IMR-90 (cell line): ENCODE measurements at places on chromosomes 5 and 9. TPM values are rescaled to one million over a fixed set of nuclear protein-coding genes. Genes with fewer than 3 reads are reported as not detected.

The GAPVD1 gene
- 40.3 and 50.9 TPM in 2 replicates for total RNA-seq

The SNCB gene
- total RNA-seq: not detected in 2 replicates

The TAF11L10 gene
- total RNA-seq: not detected in 2 replicates

The ASPN gene
- under 0.01 and 0.28 TPM in 2 replicates for total RNA-seq

The FCN2 gene
- total RNA-seq: not detected in 2 replicates

The WDR70 gene
- 29.9 and 33.1 TPM in 2 replicates for total RNA-seq

The RLN1 gene
- not detected in 2 replicates for total RNA-seq

The KIAA0825 gene
- 1.8 and 3.9 TPM in 2 replicates for total RNA-seq

The C5orf52 gene
- not detected in 2 replicates for total RNA-seq

- no peak for DNase-seq
Observed at GRCh38 chr5:42490831-42491230, 67.6 kb downstream of the GHR start.

DNA sequence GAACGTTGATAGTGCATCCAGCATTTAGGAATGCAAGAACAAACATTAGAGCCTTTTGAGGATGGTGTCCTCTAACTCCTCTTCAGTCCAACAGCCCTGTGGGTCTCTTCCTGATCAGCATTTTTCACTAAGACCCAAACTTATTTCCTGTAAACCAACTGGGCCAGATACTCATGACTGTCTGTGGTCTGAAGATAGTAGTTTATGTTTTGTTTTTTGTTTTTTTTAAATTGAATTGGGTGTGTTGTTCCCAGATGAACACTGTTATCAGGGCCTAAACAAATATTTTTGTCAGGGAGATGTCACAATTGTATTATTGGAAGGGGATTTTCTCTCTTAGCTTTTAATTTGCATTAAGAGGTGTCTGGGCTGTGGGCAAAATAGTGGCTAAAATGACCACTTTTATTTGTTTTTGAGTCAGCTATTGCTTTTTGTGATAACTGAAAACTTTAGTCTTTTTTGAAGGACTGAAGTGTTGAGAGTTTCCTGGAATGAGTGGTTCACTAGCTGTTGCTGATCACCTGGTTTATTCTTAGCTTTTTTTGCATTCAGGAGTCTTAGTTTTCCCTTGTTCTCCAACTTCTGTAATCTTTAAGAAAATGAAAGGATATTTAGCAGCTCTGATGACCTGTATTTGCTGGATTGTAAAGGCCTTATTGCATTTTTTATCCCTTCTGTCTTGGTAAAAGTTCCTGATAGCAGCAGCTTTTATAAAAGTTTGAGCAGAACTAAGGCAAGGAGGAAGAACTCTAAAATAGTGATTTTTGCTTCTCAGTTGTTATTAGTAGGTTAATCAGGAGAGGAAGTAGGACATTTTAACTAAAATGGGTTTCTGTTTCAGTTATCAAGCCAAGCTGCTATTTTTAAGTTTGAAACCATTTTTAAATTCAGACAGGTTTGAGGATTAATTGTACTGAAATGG, 5.5 kb downstream of the MAN2A1 start:
- DNase-seq: no peak

GRCh38 chr5:119336845-119337580, 18.8 kb upstream of the TNFAIP8 start:
- DNase-seq: no peak

DNA sequence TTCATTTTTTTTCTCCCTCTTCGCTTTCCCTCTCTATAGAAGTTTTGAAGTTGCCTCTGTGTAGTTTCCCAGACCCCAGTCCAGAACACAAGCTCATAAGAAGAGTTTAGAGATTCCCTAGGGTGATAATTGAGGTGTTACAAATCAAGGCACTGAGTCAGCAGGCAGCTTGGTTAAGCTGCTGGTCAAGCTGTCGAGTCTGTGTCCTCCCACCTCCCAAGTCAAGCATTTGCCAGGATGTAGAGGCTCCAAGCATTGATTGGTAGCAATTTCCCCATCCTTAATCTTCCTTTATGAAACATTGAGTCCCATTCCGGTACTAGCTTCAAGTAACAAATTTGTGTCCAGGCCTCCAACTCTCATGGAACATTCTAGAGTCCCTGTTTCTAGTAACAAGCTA, 47.5 kb upstream of the SLC1A1 start:
- no peak for DNase-seq

DNA sequence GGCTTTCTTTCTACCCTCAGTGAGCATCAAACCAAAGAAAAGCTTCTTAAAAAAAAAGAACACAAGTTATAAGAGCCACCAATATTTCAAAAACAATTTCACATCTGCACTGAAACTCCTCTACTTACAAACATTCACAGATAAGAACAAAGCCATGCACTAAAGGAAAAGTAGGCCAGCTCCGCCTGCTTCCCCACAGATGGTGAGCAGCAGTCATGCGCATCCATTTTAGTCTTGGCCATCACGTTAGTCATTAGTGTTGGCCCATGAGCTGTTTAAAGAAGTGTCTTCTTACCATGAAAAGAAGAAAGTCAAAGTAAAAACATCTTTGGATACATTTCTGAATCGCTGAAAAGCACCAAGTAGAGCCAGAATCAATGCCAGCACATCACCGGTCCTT, 40.0 kb upstream of the SMIM23 start:
- no peak for DNase-seq

- DNase-seq: no peak
Observed at GRCh38 chr5:178854284-178854683, 5.5 kb upstream of the ZNF354B start.

- DNase-seq: no peak
Observed at GRCh38 chr5:94374336-94374735, 244.1 kb downstream of the KIAA0825 start.

GRCh38 chr9:27505744-27506161, 18.3 kb upstream of the IFNK start:
- DNase-seq: no peak

DNA sequence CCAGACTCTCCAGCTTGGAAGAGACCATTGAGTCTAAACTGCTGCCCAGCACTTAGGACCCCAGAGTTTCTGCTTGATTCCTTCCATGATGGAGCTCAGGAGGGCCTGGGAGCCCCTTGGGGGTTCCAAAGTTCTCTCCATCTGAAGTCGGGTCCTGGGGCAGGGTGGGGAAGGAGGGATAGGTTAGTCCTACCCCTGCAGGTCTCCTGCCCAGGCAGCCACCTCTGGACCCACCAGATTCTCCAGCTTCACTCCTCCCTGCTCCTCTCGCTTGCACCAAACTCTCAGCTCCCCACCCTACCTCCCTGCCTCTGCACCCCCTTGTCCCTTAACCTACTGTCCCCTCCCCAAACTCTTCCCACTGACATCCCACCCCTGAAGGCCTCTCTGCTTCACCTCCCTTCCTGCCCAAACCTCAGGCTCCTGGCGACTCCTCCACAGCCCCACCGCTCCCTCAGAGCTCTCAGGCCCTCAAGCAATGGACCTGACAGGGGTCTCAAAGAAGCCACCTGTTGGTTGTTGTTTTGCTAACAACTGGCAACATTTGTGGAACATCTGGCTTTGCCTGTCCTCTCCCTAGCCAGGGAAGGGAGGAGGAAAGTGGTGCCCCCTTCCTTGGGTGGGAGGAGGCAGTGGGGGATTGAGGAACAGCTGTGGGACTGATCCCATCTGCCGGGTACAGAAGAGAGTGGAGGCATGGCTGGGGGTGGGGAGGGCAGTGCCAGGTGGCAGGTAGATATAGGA, 137.5 kb downstream of the RGS3 start:
- no peak for DNase-seq

DNA sequence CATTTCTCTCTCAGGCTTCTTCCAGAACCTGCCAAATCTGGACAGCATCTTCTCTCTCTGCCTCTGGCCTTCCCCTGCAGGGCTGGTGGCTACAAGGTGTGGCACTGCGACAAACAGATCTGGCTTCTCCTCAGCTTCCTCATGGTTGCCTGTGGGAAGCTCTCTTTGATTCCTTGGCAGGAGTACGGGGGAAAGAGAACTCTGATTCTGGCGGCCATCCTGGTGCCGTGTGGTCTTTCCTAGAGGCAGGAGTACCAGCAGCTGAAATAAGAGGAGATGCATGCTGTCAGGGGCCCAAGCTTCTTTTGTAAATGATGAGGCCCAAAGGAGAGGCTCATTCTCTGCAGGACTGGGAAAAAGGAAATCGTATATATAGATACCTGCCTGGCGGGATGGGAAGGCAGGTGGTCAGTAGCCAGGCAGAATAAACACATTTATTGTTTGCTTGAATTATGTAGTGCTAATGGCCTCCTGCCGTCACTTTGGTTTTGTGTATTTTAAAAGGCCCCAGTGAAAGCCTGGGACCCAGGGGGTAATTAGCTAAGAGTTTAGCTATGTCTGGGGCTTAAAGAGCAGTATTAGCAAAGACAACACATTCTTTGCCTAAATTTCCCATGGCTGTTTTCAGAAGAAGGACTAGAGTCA, at the start of gene CER1:
Gene CER1, minus strand, starts transcription at position 343 of the 645 bp plus-strand sequence. Its CDS starts 61 bp downstream, at position 282.
- no peak for DNase-seq

DNA sequence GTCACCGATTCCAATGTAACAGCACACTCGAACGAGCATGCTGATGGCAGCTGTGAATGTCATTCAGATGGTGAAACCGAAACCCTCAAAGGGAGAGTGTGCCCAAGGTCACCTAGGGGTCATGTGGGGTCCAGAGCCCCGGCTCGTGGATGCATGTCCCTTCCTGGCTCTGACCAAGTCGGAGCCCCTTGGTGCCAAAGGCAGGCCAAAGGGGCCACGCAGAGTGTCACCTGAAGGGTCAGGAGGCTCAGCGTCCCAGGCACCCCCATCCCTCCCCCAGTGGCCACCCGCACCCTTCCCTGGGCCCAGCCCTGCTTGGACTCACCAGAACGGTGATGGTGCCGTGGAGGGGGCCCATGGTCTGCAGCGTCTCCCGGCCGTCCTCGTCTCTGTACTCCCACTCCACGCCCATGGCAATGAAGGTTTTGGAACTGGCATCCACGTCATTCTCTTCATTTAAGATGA, 69.5 kb downstream of the ZNF354C start:
- no peak for DNase-seq

GRCh38 chr5:10567781-10568321, 4.0 kb downstream of the ANKRD33B start:
- DNase-seq: peak; percentile 75

DNA sequence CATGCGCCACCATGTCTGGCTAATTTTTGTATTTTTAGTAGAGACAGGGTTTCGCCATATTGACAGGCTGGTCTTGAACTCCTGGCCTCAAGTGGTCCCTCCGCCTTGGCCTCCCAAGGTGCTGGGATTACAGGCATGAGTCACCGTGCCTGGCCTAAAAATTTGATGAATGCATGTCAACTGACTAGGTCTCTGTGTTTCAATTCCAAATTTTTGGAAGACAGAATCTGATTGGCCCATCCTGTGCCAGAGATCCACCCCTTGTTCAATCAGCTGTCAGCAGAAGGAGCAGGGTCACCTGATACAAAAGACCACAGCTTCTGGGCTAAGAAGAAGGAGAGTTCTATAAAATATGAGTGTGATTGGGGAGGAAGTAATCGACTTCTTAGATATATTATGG, 43.5 kb upstream of the COL15A1 start:
- no peak for DNase-seq

DNA sequence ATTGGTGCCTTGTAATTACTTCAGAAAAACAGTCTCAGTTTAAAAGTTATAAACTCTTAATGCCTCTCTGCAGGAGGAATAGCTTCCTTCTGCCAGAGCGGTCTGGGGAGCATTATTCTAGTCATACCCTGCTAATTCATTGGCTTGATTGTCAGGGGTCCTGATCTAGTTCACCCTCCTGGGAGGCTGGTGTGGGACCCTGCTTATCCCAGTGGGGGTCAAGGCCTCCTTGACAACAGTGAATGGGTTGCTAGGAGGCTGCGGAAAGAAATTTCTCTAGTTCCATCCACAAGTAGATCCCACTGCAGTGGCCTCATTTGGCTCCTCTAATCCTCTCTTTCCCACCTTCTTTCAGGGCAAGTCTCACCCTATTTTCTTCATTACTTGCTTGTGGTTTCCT, 105.7 kb downstream of the TMC1 start:
- DNase-seq: no peak

GRCh38 chr9:111678293-111678692, 16.9 kb downstream of the GNG10 start:
- no peak for DNase-seq

- peak; percentile 25 for DNase-seq
Observed at GRCh38 chr5:138748630-138749081, 4.6 kb upstream of the CTNNA1 start.

DNA sequence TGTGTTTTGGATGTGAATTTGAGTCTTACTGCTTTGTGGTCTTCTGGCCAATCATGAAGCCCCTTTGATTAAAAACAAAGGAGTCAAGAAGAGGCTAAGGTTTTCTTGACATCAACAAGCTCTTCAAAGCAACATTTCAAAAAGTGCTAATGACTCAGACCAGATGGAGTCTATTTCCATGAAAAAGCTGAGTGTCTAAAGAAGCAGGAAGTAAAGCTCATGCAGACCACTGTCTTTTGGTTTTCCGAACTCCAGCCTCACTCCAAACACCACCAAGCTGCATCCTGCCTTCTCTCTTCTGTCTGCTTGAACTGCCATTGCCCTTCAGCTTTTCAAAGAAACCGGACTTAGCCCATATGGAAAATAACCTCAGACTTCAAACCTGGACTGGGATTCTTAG, 115.2 kb downstream of the PRDM6 start:
- DNase-seq: peak; percentile 35

GRCh38 chr5:154648706-154649105, 106.5 kb upstream of the LARP1 start:
- peak; percentile 34 for DNase-seq

DNA sequence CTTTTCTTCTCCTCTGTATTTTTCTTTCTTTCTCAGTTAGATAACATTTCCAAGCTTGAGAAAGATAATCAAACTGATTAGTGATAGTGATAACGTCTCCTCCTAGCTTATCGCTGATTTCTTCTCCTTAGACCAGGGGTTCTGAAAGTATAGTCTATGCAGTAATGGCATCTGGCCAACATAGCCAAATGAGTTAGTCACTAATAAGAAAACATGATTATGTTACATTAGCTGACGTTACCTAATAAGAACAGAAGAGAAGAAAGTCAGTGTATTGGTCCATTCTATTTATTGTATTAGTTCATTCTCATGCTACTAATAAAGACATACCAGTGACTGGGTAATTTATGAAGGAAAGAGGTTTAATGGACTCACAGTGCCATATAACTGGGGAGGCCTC, 111.2 kb downstream of the STRBP start:
- DNase-seq: peak; percentile 50

GRCh38 chr9:10867194-10867593, 254.4 kb upstream of the PTPRD start:
- DNase-seq: no peak

DNA sequence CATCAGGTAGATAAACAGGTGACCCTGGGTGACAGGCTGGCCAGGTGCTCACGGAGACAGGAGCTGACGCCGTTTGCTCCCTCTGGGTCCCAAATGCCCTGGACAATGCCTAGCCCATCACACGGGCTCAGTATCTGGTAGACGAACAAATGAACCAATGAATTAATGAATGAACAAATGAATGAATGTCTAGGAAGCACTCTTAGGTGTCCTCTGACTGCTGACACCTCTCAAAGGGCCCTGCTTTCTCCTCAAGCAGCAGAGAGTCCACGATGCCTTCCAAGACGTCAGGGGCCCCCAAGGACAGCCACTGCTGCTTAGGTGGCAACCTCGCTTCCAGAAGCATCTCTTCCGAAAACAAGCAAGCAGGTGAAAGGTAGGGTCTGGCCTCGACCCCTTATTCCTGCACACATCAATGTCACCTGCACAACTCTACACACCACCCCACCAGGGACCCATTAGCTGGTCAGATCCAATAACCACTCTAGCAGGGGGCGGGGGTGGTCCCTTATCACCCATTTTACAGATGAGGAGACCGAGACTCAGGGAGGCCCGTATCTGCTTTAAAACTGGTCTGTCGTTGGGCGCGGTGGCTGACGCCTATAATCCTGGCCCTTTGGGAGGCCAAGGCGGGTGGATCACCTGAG, 45.2 kb downstream of the VAV2 start:
- DNase-seq: no peak
